Peyer's patch (tissue), 4 donors: ENCODE measurements at places on chromosomes 3 and 15. TPM values are rescaled to one million over a fixed set of nuclear protein-coding genes. Genes with fewer than 3 reads are reported as not detected.

The RTP4 gene
- 3.5 TPM for total RNA-seq

GRCh38 chr3:183638101-183638852, 2.9 kb downstream of the KLHL24 start:
- no peak for DNase-seq
- no peaks in the 10 kb centered on the region for H3K27me3 ChIP-seq
- no peaks in the 10 kb centered on the region for H3K4me1 ChIP-seq

DNA sequence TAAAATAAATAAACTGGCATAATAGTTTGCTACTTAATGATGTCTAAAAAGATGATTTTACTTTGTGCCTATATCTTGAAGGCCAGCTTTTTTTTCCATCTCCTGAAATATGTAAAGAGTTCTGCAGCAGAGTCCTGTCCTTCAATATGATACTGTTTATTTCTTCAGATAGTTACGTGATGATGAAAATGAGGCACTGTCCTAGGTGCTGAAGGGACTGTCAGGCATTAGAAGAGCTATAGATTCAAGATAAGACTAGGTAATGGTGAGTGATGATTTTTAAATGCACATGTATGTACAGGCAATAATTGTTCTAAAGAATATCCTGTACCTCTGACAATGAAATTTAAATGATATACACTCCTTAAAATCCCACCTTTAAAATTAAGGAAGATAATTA, 326.9 kb upstream of the DNAJC19 start:
- no peak for DNase-seq
- no peak overlapping the region for H3K4me3 ChIP-seq
- H3K27ac ChIP-seq, result no peak overlapping the region
- no peaks in the 10 kb centered on the region for H3K4me1 ChIP-seq
- no peaks in the 10 kb centered on the region for H3K36me3 ChIP-seq

The HRG gene
- total RNA-seq, result not detected

DNA sequence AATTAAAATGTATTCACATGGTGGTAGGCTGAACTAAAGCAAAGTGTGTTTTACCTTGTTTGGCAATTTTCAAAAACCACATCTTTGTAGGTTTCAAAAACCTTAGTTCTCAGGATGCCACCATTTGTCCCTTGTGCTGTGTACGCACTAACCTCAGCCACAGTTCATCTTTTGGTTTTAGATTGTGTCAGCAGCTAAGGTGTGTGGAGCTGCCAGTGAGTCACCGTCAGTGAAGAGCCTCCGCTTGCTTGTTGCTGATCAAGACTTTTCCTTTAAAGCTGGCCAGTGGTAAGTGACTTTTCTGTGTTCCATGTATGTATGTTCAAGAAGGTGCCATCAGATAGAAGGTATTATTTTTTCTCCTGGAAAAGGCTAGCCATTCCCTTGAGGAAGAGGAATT, 21.1 kb downstream of the OXNAD1 start:
- peak overlapping the region; percentile 32 for H3K4me3 ChIP-seq
- no peaks in the 10 kb centered on the region for H3K36me3 ChIP-seq
- H3K4me1 ChIP-seq, result no peaks in the 10 kb centered on the region
- H3K27ac ChIP-seq, result peak overlapping the region; percentile 82

The GOLGA6L7 gene
- total RNA-seq, result not detected
